Activated T-cell treated with anti-CD3 and anti-CD28 coated beads, Interleukin-2, amount 50 U/mL, for 72 hours (primary cell): ENCODE measurements at places on chromosomes 6 and 20. TPM values are rescaled to one million over a fixed set of nuclear protein-coding genes. Genes with fewer than 3 reads are reported as not detected.

DCDC2 gene
- total RNA-seq: 0.12 TPM

CLVS2 gene
- total RNA-seq: not detected

- H3K27me3 ChIP-seq: no peaks in the 10 kb centered on the region
- no peak overlapping the region for H3K4me3 ChIP-seq
- H3K27ac ChIP-seq: no peak overlapping the region
- H3K4me1 ChIP-seq: peaks cover 35% of the 10 kb centered on the region
- H3K36me3 ChIP-seq: no peaks in the 10 kb centered on the region
Observed at GRCh38 chr20:10505827-10506226, 70.7 kb downstream of the SLX4IP start.

TSHZ2 gene
- total RNA-seq: 29.3 TPM

DNA sequence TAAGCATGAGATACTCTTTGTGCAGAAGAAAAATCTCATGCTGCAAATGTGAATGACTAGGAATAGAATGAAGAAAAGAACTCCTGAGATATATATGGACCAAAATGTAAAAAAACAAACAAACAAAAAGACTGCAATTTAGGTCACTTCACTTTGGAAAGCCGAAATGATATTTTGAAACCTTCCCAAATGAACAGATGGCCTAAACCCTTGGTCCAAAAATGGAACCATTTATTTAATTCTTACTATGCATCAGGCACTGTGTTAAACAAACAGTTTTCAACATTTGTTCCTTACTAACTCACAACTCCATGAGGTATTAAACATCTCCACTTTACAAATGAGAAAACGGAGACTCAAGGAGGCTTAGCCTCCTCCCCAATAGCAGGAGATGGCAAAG lies 107.5 kb downstream of the VIP start:
- no peaks in the 10 kb centered on the region for H3K36me3 ChIP-seq
- no peak for DNase-seq
- H3K27me3 ChIP-seq: peaks cover 20% of the 10 kb centered on the region
- H3K27ac ChIP-seq: no peak overlapping the region

GRCh38 chr6:112468359-112468758 lies 121.2 kb downstream of the RFPL4B start:
- no peak for DNase-seq
- no peaks in the 10 kb centered on the region for H3K4me1 ChIP-seq
- no peak overlapping the region for H3K4me3 ChIP-seq
- H3K27me3 ChIP-seq: no peaks in the 10 kb centered on the region
- no peak overlapping the region for H3K27ac ChIP-seq

- H3K4me3 ChIP-seq: no peak overlapping the region
- H3K36me3 ChIP-seq: no peaks in the 10 kb centered on the region
- no peak overlapping the region for H3K27ac ChIP-seq
- DNase-seq: no peak
Observed at GRCh38 chr6:43123461-43124314, 47.4 kb upstream of the SRF start.

C20orf141 gene
- total RNA-seq: not detected

GRCh38 chr20:60352017-60352416 lies 393.8 kb downstream of the CDH26 start:
- no peaks in the 10 kb centered on the region for H3K4me1 ChIP-seq
- H3K4me3 ChIP-seq: no peak overlapping the region
- no peak for DNase-seq
- no peak overlapping the region for H3K27ac ChIP-seq

GRCh38 chr6:106300944-106301343 lies 24.6 kb downstream of the ATG5 start:
- H3K27ac ChIP-seq: no peak overlapping the region
- DNase-seq: no peak
- H3K4me3 ChIP-seq: no peak overlapping the region
- H3K27me3 ChIP-seq: no peaks in the 10 kb centered on the region
